ENCODE measurements at places on chromosomes 3 and 15. TPM values are rescaled to one million over a fixed set of nuclear protein-coding genes. Genes with fewer than 3 reads are reported as not detected.

Gene MKRN3
- polyA plus RNA-seq: 2.0 TPM

Gene STXBP5L
- 0.01 TPM for polyA plus RNA-seq

Gene CPNE9
- polyA plus RNA-seq: not detected

GRCh38 chr3:128321418-128321817 is 145.3 kb downstream of the DNAJB8 start:
- DNase-seq: no peak

DNA sequence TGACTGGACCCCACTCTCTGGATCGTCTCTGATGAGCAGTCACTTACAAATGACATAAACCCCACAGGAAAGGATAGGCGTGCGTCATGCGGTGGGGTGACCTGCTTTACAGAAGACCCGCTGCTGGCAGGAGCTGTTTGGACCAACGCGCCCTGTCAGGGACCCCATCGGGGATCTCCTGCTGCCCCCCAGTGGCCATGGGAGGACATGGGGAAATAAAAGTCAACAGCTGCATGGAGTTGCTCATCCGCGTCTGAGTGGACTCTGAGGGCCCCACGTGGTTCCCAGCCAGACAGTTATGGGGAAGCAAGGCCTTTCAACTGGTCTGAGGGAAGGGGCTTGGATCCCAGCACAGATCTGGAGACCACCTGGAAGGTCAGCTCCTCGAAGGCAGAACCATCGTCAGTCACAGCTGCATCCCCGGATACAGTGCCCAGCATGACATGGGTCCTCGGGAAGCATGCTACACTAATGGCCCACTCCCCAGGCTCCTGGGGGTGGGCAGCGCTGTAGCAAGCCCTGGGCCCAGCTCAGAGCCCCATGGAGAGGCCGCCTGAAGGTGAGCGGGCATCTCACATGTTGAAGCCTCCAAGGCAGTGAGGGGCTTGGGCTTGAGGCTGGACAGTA is 32.1 kb downstream of the PTH1R start:
- peak; percentile 91 for DNase-seq

DNA sequence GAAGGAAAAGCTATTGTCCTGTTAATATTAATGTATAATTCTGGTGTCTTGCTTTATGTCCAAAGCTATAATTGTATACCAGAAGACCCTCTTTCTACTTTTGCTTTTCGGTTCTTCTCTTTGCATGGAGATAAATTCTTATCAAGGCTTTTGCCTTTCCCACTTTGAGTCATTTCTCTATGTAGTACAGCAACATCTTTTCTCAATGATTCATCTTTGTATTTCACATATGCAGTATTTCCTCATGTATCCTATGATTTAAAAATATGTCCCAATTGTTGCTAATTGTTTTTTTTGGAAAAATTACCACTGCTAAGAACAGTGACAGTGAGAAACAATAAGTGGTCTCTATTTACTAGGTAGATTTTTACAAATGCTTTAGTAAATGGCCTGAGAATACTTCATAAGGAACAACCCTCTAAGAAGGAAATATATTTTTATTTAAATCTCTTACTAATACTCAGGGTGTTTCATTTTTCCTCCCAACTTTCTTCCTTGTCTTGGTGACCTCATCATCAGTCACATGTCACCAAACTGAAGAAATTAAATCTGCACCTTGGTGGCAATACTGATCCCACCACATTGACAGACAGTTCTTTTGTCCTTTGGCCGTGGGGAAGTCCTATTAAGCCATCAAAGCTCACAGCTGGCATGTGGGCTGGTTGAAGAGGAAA is 290.6 kb downstream of the SATB1 start:
- no peak for DNase-seq

- no peak for DNase-seq
Observed at GRCh38 chr3:157174290-157174648, 14.3 kb upstream of the CCNL1 start.

DNA sequence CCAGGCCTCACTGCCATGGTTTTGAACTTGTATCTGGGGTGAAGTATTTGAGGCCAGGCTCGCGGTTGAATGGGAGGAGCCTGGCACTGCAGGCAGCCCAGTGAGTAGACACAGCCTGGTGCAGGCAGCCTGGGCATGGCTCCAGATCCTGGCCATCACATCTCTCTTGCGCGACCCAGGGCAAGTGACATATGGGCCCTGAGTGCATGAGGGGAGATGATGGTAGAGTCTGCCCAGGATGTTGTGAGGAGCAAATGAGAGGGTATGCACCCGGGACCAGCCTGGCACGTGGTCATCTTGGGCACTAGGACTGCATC is 103.5 kb downstream of the TBC1D2B start:
- peak; percentile 66 for DNase-seq

GRCh38 chr3:118628704-118629341 is 405.8 kb downstream of the IGSF11 start:
- peak; percentile 77 for DNase-seq

DNA sequence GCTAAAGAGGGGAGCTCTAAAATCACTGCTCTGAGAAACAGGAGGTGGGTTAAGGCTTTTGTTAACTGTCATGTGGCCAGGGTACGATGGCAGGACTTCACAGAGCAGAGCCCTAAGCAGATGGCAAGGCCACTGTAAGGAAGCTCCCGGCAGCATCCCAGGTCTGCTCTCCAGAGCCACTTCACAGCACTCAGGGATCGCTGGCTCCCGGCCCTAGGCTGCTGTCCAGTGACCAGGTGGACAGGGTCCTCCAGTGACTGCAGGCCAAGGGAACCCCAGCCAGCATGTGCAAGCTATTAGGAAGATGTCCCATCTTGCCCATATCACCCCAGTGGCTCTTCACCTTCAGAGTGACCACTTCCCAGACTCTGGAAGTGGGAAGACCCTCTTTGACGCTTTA is 10.4 kb downstream of the TMEM41A start:
- DNase-seq: no peak

- DNase-seq: peak; percentile 68
Observed at GRCh38 chr15:66387163-66388042, 691 bp downstream of the MAP2K1 start.

DNA sequence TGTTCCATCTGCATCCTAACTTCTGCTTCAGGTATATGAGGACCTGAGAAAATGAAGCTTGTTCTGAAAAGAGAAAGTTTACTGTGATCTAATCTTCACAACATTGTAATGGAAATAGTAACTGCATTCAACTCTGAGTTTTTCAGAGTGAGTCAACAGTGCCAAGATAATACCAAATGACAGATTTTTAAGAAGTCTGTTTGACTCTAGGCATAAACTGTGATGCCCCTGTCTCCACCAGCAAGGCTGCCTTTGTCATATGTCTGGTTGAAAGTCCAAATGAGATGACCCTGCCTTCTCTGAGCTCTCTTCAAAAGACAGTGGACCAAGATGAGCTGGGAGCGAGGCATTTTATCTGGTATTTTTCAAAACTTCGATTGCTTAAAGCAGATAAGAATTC is 44.8 kb upstream of the B3GNT5 start:
- no peak for DNase-seq

DNA sequence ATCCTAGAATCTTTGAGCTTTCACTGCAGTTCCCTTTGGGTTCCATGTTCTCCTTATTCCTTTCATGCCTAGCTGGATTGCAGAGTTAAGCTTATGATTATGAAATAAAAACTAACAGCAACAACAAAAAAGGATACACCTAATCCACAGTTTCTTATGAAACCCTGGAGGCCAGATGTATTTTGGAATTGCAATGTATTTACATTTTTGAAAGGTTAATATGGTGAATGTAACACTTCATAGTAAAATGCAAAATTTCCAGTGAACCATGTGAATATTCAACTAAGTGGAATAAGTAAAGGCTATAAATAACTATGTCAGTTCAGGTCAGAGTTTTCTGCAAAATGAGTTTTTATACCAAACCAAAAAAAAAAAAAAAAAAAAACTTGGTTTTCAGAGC is 65.8 kb upstream of the FLNB start:
- DNase-seq: no peak

- DNase-seq: no peak
Observed at GRCh38 chr3:72142028-72142427, 357.1 kb upstream of the PROK2 start.
